ENCODE measurements at places on chromosomes 11 and 22.

DNA sequence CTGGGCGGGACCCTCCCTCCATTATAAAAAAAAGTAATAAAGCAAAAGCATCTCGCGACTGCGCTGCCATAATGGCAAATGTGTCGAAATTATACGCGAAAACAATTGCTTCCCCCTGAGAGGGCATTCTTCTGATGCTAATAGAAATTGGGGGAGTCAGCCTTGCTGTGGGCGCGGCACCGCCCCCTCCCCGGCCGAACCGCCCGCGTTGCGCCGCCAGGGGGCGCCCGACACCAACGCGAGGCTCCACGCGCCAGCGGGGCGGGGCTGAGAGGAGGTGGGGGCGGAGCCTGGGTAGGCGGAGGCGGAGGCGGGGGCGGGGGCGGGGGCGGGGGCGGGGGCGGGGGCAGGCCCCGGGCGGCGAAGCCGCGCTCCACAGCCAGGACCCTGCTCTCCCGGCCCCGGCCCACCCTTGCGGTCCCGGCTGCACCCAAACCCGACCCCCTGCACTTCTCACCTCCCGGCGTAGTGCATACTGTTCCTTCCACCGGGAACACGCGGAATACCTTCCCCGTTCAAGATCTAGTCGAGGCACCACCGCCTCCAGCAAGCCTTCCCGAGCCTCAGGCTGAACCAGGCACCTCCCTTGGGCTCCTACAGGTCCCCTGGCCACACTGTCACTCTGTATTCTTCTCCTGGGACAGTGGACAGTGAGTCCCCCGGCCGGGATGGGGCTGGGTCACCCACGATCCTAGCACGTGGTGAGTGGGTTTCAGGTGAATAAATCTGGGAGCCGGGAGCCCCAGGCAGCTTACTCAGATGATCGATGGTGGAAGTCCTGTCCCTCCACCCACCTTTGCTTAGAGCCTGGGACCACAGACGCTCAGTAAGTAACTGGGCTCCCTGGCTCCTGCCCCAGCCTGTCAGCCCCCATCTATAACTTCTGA, 15.5 kb upstream of the UPK3A start:
- no peaks in the 10 kb centered on the region for H3K27me3 ChIP-seq
- no peaks in the 10 kb centered on the region for H3K36me3 ChIP-seq
- DNase-seq, result peak; percentile 93

DNA sequence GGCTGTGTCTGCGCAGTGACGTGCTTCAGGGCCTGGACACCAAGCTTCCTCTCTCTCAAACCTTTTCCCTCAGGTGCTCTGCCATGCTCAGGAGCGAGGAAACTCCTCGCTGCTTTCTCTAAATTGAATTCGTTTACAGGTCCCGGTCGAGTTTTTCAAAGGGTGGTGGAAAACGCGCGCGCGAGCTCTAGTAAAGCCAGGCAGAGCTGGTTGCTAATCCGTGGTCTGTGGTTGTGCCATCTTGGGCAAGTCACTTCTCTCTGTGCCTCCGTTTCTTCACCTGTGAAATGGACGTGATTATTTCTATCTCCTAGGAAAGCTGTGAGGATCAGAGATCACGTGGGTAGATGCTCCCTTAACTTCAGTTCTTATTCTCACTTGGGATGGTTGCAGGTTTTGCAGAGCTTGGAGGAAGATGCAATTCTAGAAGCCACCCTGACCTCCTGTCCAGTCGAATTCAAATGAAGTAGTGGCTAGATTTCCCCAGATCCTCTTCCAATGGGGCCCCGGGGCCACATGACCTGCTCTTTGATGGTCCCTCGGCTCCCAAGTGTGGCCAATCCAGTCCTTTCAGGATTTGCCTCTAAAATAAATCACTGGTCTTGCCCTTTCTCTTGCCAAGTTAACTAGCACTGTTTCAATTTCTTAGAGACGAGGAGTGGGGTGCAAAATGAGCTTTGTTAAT, 10.5 kb upstream of the ALX4 start:
- peaks cover 83% of the 10 kb centered on the region for H3K27me3 ChIP-seq
- no peaks in the 10 kb centered on the region for H3K4me1 ChIP-seq
- H3K36me3 ChIP-seq, result no peaks in the 10 kb centered on the region
- DNase-seq, result peak; percentile 22
- no peak overlapping the region for H3K27ac ChIP-seq
- no peak overlapping the region for H3K4me3 ChIP-seq

DNA sequence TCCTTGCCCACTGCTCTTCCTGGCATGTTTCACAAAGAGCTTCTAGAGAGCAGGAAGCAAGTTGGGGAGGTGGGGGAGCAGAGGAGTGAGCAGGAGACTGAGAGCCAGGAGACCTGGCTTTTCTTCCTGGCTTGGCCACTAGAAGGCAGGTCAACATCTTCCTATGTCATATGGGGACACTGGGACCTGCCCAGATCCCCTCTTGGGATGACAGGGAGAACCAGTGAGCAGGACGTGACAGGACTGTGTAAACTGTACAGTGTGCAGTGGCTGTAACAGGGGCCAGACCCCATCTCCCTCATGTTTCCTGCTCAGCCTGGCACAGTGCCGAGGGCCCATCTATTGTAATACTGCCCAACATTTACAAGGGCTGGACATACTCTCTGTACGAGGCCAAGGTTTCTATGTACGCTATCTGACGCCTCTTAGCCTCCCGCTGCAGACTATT, 29.4 kb downstream of the GDPD5 start:
- DNase-seq, result no peak
- H3K27me3 ChIP-seq, result no peaks in the 10 kb centered on the region
- no peak overlapping the region for H3K4me3 ChIP-seq
- H3K36me3 ChIP-seq, result no peaks in the 10 kb centered on the region
- no peaks in the 10 kb centered on the region for H3K4me1 ChIP-seq

GRCh38 chr11:123407996-123408597, 22.0 kb upstream of the GRAMD1B start:
- no peak for DNase-seq
- H3K4me1 ChIP-seq, result no peaks in the 10 kb centered on the region
- H3K27ac ChIP-seq, result no peak overlapping the region
- H3K27me3 ChIP-seq, result no peaks in the 10 kb centered on the region
- no peaks in the 10 kb centered on the region for H3K36me3 ChIP-seq
- no peak overlapping the region for H3K4me3 ChIP-seq

- H3K4me1 ChIP-seq, result peaks cover 12% of the 10 kb centered on the region
- no peaks in the 10 kb centered on the region for H3K27me3 ChIP-seq
- H3K27ac ChIP-seq, result no peak overlapping the region
- DNase-seq, result peak; percentile 28
Observed at GRCh38 chr11:71191201-71191600, 61.2 kb downstream of the SHANK2 start.

- H3K4me3 ChIP-seq, result no peak overlapping the region
- H3K27ac ChIP-seq, result no peak overlapping the region
- DNase-seq, result no peak
- H3K36me3 ChIP-seq, result peaks cover 18% of the 10 kb centered on the region
Observed at GRCh38 chr11:62851807-62852522, 12.6 kb upstream of the WDR74 start.

GRCh38 chr11:103584021-103584420, 452.4 kb upstream of the DDI1 start:
- no peaks in the 10 kb centered on the region for H3K36me3 ChIP-seq
- no peak overlapping the region for H3K27ac ChIP-seq
- no peaks in the 10 kb centered on the region for H3K27me3 ChIP-seq
- no peak overlapping the region for H3K4me3 ChIP-seq

- peaks cover 2% of the 10 kb centered on the region for H3K4me1 ChIP-seq
- H3K27me3 ChIP-seq, result peaks cover 4% of the 10 kb centered on the region
- DNase-seq, result no peak
- H3K4me3 ChIP-seq, result no peak overlapping the region
Observed at GRCh38 chr22:50595189-50595588, 5.4 kb upstream of the MAPK8IP2 start.

GRCh38 chr11:1628506-1629325, 859 bp upstream of the KRTAP5-5 start:
- DNase-seq, result peak; percentile 71
- no peaks in the 10 kb centered on the region for H3K36me3 ChIP-seq
- H3K4me3 ChIP-seq, result no peak overlapping the region
- no peak overlapping the region for H3K27ac ChIP-seq

Data from kidney (tissue), 22 donors.